ENCODE measurements at places on chromosomes 3 and 15.

GRCh38 chr15:22839046-22839695, 705 bp downstream of the NIPA2 start:
- DNase-seq = no peak

- DNase-seq = no peak
These were observed 1129.3 kb downstream of the NAALADL2 start for GRCh38 chr3:175988401-175988800.

DNA sequence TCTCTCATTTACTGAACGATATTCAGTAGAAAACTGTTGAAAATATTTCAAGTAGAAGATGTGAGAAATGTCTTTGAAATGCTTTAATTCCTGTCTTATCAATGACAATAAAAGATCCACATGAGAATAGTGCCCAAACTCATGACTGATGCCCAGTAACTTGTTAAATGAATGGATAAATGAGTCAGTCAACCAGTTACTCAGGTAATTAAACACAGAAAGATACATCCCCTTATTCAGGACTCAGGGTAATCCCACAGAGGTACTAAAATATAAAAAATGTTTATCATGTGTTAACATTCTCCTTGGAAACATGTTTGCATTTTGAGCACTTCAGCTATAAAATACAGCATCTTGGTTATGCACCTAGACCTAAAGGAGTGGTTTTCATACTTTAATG, 169.5 kb downstream of the MBNL1 start:
- DNase-seq = no peak

DNA sequence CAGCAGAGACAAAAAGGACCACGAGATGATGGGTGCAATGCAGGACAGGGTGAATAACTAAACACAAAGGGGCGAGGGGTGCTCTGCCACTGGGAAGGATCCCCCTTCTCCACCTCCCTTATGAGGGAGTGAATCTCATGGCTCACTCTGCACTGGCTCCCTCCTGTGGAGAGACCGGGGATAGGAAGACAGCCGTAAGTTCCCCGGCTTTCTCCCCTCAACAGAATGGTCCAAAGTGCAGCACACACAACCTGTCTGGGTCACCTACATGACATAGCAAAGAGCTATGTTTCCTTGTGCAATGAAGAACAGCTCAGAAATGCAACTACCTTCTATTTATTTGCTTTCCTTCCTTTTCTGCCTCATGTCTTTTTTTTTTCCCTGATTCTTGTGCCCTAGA, 7.8 kb upstream of the ACSBG1 start:
- peak; percentile 52 for DNase-seq

DNA sequence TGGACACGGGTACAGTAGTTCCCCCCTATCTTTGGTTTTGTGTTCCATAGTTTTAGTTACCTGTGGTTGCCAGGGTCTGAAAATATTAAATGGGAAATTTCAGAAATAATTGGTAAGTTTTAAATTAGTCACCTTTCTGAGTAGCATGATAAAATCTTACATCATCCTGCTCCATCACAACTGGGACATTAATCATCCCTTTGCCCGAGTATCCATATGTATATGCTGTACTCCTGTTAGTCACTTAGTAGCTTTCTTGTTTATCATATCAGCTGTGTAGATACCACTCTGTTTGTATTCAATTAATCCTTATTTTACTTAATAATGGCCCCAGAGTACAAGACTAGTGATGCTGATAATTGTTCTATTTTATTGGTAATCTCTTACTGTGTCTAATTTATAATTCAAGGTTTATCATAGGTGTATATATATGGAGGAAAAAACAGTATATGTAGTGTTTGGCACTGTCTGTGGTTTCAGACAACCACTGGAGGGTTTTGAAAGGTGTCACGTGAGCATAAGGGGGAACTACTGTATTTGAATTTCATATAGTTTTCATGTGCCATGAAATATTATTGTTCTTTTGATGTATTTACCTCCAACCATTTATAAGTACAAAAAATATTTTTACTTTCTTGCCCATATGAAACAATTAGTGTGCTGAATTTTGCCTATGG, 41.4 kb downstream of the CTDSPL2 start:
- DNase-seq = no peak

- peak; percentile 57 for DNase-seq
These were observed 28.1 kb downstream of the ZNF589 start for GRCh38 chr3:48268936-48269561.

DNA sequence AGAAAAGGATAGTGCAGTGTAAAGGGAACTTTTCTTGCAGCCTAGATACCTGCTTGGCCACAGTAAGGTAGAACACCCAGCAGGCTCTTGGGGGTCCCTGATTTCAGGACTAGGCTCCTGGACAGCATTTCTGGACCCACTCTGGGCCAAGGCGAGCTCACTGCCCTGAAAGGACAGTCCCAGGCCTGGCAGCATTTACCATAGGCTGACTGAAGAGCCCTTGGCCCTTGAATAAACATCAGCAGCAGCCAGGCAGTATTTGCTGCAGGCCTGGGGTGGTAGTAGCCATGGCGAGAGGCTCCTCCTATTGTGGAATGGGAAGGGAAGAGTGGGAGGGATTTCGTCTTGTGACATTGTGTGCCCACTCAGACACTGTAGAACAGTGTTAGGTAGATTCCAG, 529.2 kb downstream of the TUSC7 start:
- no peak for DNase-seq

- no peak for DNase-seq
These were observed 45.5 kb downstream of the RASGRF1 start for GRCh38 chr15:79045041-79045440.

- no peak for DNase-seq
These were observed 592.7 kb upstream of the NAALADL2 start for GRCh38 chr3:174266476-174266875.

All from activated naive CD4-positive, alpha-beta T cell treated with anti-CD3 and anti-CD28 coated beads, Interleukin-2, amount 10 ng/mL, durations not matched to agents 7 days and 5 days (primary cell).